ENCODE measurements at places on chromosomes 1 and 21.

DNA sequence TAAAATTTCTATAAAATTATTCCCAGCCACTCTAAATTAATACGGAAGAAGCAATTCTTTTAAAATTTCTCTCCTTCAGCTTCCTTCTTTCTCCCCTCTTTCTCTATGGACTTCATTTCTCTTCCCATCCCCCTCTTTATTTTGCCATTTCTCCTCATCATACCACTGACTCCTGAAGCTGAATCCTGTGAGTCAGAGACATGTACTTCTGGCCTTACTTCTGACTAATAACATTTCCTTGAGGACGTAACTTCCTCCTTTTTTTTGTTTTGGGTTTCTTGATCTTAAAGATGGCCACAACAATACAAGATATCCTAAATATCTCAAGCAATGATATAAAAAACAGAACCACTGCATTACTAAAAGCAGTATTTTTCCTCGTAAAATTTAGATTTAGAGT is 63.6 kb upstream of the DENND1B start:
- no peak for DNase-seq

DNA sequence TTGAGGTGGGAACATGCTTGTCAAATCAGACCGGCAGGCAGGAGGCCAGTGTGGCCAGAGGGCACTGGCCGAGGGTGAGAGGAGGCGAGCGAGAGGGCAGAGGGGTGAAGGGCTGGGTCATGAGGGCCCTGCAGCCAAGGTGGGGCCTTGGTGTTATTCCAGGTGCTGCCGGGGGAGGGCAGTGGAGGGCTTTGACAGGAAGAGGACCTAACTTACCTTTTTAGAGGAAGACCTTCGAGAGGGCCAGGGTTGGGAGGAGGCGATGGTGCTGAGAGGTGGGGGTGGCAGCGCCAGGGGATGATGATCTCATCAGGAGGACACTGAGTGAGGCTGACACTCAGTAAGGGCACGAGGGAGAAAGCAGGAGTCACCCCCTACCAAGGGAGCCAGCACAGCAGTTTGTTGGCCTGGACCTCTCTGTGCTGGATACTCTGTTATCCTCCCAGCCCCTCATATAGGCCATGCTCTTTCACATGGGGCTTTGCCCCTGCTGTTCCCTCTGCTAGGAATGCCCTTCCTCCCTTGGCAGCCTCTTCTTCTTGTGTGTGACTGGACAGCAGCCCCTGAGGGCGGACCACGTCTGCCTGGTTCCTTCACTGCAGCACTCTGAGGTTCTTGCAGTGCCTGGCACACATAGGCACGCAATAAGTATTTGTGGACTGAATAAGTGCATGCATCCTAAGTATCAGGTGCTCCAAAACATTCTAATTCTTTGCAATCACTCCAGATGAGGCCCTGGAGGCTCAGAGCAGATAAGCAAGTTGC is 7.5 kb upstream of the TTC22 start:
- DNase-seq: no peak

DNA sequence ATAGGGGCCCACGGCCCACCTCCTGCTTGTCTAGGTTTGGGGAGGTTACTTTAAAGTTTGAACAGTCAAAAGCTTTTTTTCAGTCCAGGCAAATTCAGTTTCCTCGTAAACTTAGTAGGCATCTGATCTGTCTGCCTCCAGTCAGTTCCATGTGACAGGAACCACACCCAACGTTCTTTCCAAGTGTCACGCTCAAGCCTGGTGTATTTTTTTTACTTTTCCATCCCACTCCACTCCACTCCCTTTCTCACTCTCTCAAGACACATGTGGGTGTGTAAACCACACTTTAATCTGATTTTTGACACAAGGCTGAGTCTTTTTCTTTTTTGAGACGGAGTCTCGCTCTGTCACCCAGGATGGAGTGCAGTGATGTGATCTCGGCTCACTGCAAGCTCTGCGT is 60.3 kb upstream of the GPR153 start:
- no peak for DNase-seq

GRCh38 chr21:45326169-45326851 is 38.6 kb upstream of the POFUT2 start:
- no peak for DNase-seq

DNA sequence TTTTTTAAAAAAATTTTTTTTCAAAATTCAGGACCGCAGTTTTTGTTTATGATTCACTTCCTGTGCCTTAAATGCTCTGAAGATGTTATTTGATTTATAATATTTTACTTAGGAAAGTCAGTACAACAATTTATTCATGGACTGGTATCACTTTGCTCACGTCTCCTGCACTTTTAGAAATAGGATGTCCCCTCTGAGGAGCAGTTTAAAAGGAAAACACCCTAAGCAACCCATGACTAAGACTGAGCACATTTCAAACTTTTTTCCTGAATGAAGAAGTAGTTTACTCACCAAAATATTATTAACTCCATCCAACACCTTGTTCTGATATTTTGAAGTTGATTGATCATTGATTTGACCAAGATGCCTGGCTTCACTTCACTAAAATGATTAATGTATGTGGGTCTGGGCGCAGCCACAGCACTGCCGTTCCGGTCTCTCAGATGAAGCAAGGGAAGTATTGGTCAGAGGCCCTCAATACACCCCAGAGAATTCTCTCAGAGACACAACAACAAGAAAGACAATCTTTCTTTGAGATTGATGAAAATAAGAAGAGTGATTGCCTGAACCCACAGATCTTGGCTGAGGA is 223.9 kb downstream of the TGFB2 start:
- DNase-seq: no peak

DNA sequence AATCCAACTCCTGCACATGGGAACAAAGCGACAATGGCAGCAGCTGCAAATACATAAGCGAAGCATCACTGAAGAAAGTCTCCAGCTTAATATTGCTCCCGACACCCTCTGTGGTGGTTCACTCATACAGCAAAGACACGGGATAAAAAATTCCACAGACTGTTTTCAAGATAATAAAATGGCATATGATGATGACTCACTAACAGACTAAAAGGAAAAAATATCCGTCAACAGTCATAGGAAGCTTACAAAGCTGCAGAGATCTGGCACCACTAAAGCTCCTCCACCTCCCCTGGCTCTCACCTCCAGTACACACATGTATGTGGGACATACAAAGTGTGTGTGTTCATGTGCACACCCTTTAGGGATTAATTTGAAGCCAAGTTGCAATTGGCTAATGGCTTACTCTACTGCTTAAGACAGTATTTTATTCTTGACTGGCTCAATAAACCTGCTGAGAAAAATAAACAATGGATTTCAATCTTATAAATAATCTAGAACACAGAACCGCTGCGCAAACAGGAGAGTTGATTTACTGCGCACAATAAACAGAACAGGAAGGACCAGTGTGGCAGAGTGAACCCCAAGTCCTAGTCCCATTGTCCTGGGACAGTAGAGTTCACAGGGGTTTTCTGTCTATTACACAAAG is 94.4 kb downstream of the SLC45A1 start:
- no peak for DNase-seq

GRCh38 chr1:203408486-203409481 is 57.9 kb upstream of the FMOD start:
- no peak for DNase-seq

All from Caco-2 (cell line).